ENCODE measurements at places on chromosomes 16 and 17.

DNA sequence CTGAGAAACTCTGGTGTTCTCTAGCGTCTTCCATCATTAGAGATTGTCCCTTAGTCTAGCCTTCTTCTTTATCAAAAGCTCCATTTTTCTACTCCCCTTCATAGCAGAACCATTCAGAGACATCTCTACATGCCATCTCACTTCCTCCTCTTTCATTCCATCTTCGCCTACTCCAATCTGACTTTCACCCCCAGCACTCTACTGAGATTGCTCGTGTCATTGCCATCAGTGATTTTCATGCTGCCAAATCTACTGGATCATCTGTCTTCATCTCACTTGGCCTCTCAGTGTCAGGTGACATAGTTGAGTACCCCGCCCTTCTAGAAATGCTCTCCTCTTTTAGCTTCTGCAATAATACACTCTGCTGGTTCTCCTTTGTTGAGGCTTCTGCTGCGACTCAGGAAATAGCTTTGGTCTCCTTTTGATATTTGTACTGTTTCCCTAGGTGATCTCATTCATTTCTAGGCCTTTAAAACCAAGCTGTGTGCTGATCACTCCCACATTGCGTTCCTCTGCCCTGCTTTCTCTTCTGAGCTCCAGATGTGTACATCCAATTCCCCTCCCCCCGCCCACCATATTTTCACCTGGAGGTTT lies 119.1 kb downstream of the FTO start:
- H3K36me3 ChIP-seq, result peaks cover 11% of the 10 kb centered on the region
- H3K4me1 ChIP-seq, result peaks cover 11% of the 10 kb centered on the region
- DNase-seq, result no peak

- peak; percentile 35 for DNase-seq
- no peak overlapping the region for H3K27ac ChIP-seq
- peaks cover 37% of the 10 kb centered on the region for H3K4me1 ChIP-seq
- H3K36me3 ChIP-seq, result no peaks in the 10 kb centered on the region
These were observed 16.7 kb downstream of the ZNF423 start for GRCh38 chr16:49839017-49839825.

DNA sequence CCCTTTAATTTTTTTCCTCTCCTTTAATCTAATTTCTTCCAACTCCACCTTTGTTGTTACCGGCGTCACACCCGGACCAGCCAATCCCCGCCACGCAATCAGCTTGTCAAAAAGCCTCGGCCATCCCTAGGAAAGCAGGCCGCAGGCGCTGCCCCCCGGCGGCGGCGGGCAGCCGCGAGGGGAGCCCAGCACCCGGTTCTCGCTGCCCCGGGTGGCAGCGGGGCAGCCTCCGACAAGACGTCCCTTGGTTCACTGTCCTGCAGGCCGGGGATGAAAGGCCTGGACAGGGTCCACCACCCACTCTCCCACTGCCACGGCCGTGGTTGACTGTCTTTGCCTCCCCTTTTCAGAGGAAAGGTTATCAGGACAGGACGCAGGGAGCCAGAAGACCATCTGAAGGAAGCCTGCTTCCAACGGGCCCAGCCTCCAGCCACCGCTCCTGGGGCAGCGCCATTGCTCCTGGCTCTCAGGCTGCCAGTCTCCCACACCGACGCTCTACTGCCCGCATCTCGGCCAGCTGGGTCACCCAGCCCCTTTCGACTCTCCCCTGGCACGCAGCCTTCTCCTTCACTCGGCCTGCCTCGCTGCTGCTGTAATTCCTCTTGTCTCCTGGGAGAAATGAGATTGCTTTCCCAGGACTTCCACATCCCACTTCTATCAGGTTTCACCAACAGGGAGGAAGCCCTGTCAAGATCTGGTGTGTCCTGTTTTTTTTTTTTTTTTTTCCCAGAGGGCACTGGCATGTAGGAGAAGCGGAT lies 2.8 kb upstream of the UBTF start:
- H3K27ac ChIP-seq, result peak overlapping the region; percentile 42
- DNase-seq, result peak; percentile 67
- peaks cover 13% of the 10 kb centered on the region for H3K4me1 ChIP-seq
- no peaks in the 10 kb centered on the region for H3K27me3 ChIP-seq

- peaks cover 8% of the 10 kb centered on the region for H3K27me3 ChIP-seq
- DNase-seq, result no peak
- no peaks in the 10 kb centered on the region for H3K36me3 ChIP-seq
- no peaks in the 10 kb centered on the region for H3K4me1 ChIP-seq
- H3K27ac ChIP-seq, result no peak overlapping the region
These were observed 60.3 kb upstream of the LHX1 start for GRCh38 chr17:36876966-36877365.

GRCh38 chr16:81004646-81005353 lies 1.9 kb downstream of the CMC2 start:
- DNase-seq, result peak; percentile 29
- no peaks in the 10 kb centered on the region for H3K36me3 ChIP-seq
- peaks cover 7% of the 10 kb centered on the region for H3K4me1 ChIP-seq
- H3K4me3 ChIP-seq, result no peak overlapping the region
- H3K27ac ChIP-seq, result no peak overlapping the region
- no peaks in the 10 kb centered on the region for H3K27me3 ChIP-seq

DNA sequence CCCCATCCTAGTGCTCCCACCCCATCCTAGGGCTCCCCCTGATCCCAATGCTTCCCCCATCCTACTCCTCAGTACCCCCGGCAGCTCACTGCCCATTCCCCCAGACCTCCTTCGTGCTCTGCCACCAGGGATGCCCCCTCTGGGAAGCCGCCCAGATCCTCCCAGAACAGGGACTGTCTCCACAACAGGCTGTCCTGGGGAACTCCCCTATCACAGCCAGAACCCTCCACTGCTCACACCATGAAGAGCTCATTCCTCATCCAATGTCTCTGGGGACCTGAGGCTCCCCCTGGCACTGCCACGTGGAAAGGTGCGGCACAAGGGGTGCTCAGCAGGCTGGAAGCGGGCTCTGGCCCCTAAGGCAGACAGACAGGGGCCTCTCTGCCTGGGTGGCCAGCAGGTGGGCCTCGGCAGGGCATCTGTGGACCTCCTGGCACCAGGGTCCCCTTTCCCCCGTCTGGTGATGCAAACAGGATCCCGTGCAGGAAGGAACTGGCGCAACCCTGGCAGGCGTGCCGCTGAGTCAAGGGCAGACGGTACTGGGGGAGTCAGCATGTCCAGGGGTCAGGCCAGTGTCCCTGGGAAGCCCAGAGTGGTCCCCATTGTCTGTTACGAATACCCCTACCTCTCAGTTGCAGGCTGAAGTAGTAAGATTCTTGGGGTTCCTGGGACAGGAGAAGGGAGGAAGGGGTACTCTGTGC lies 14.8 kb upstream of the PVALEF start:
- no peak for DNase-seq
- no peak overlapping the region for H3K4me3 ChIP-seq
- no peaks in the 10 kb centered on the region for H3K27me3 ChIP-seq

DNA sequence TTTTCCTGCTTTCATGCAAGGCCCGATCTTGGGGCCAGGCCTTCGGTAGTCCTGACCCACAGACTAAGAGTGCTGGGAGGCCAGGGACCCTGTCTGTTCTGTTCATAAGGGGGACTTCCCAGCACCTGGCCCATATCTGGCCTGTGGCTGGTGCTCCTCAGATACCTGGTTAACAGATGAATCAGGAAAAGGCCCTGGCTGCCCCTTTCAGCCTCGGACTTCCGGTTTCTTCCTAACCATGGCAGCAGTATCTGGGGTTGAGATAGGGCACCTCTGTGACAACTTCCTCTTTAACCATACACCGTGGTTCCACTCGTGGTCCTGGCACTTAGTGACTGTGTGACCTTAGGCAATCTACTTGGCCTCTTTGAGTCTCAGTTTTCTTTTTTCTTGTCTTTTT lies 18.4 kb downstream of the PLCG2 start:
- no peaks in the 10 kb centered on the region for H3K27me3 ChIP-seq
- H3K4me3 ChIP-seq, result no peak overlapping the region
- DNase-seq, result no peak
- H3K27ac ChIP-seq, result no peak overlapping the region

DNA sequence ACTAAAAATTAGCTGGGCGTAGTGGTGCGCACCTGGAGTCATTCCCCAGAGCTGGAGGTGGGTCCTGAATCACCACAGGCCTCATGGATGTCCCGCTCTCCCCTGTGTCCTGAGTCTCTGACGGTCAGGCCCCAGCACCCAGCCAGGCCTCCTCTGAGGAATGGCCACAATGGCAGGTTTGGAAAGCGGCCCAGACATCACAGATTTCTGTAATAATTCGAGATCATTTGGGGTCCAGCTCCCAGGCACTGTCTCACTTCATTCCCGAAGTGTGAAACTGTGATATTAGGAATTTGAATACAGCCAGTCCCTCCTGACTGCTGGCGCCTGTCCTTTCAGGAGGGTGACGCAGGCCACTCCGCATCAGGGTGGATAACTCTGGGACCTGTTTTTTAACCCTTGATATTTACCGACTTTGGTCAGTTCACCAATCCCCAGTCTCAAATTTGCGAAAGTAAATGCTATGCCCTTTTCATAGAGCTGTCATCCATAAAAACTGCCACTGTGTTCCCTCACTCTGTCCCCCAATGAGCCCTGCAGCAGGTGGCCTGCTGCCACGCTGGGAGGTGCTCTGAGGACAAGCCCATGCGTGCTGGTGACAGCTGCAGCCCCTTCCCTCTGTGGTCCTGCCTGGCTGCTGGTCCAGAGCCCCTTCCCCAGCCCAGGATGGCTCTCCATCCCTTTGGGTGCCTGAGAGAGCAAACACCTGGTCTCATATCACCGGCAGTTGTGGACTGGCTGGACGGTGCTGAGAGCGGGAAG lies 28.3 kb upstream of the RPTOR start:
- no peak overlapping the region for H3K27ac ChIP-seq
- H3K4me3 ChIP-seq, result no peak overlapping the region
- peaks cover 33% of the 10 kb centered on the region for H3K27me3 ChIP-seq
- no peak for DNase-seq
- H3K4me1 ChIP-seq, result no peaks in the 10 kb centered on the region
- peaks cover under 1% of the 10 kb centered on the region for H3K36me3 ChIP-seq

DNA sequence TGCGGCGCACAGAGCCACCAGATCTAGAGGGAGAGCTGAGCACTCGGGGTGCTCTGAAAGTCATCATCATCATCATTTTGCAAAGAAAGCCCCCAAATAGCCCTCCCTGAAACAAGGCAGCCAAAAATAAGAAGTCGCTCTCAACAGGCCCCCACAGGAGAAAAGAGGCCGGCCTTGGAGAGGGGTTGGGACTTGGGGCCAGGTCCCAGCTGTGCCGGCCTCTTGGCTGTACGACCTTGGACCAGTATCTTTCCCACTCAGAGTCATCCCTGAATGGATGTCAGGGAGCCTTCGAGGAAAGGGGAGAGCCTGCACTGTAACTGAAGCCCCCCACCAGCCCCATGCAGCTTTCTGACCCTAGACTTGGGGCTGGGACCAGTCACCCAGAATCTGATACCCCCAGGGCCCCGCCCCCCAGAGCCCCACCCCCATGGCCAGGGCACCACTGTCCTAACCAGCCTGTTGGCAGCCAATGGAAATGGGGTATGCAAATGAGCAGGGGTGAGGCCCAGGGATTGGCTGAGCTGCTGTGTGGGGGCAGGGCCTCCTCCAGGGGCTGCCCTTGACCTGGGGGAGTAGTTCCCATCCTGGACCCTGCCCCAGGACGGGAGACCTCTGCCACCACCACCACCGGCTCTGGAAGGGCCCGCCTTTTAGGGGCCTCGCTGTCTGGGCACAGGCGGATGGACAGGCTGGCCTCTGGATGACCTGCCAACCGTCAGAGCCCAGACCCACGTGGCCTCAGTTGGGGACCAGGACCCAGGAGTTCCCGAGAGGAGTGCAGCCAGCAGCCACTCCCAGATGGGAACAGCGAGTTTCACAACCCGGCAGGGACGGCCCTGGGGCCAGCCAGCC lies 15.4 kb downstream of the ZFPM1 start:
- no peaks in the 10 kb centered on the region for H3K36me3 ChIP-seq
- no peak overlapping the region for H3K4me3 ChIP-seq
- H3K27me3 ChIP-seq, result no peaks in the 10 kb centered on the region
- peak; percentile 74 for DNase-seq

- no peaks in the 10 kb centered on the region for H3K36me3 ChIP-seq
- H3K4me3 ChIP-seq, result no peak overlapping the region
- no peak overlapping the region for H3K27ac ChIP-seq
- DNase-seq, result no peak
These were observed 23.8 kb upstream of the SUPT4H1 start for GRCh38 chr17:58375811-58376210.

- no peaks in the 10 kb centered on the region for H3K36me3 ChIP-seq
- H3K27me3 ChIP-seq, result no peaks in the 10 kb centered on the region
- DNase-seq, result no peak
- H3K4me3 ChIP-seq, result no peak overlapping the region
These were observed 74.0 kb upstream of the HLF start for GRCh38 chr17:55190748-55191147.

GRCh38 chr17:79845601-79845949 lies 6.3 kb upstream of the CBX4 start:
- no peaks in the 10 kb centered on the region for H3K36me3 ChIP-seq
- H3K4me1 ChIP-seq, result peaks cover 18% of the 10 kb centered on the region
- no peak overlapping the region for H3K27ac ChIP-seq
- H3K4me3 ChIP-seq, result no peak overlapping the region

DNA sequence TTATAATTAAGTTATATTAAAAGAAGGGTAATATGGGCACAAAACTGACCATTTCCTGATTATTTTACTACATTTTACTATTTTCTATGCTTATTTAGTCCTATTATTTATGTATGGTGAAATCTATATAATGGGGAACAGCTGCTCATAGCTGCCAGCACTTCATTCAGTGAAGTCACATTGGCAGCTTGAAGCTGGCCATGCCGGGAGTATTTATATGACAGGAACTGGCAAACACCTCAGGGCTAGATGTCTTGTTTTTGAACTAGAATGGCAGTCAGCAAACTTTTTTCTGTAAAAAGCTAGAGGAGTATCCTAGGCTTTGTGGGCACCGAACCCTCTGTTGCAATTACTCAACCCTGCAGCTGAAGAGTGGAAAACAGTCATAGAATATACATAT lies 104.1 kb downstream of the CDH13 start:
- H3K27me3 ChIP-seq, result no peaks in the 10 kb centered on the region
- no peaks in the 10 kb centered on the region for H3K36me3 ChIP-seq
- H3K4me3 ChIP-seq, result no peak overlapping the region

DNA sequence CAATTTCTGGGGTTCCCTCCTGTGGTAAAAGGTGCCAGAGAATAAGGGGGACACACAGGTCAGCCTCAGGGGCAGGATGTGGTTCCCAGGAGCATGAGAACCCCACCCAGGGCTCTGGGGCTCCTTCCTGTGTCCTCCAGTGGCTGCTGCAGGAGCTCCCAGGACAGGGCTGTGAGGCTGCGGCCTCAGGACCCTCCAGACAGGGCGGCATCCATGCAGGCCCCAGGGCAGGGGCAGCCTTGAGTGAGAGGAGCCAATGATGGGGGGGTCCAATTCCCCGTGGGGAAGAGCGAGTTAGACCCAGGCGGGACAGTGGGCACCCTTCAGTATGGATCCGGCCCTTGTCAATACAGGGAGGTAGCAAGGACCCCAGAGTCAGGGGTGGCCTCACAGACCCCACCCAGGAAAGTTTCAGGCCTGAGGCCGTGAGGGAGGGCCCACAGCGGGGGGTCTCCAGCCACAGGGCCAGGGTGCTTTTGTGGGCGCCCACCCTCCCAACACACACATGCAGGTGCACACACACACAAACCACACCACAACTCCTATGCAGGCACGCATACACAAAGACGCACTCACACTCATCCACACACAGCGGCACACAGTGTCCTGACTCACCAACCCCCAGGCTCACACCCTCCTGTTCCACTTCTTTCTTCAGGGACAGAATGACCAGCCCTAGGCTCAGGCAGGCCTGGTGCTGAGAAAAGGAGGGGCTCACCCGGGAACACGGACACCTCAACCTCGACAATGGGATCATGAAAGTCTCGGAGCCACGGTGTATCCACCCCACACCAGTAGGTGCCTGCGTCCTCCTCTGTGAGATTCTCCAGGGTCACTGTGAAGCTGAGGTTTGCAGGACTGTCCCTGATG lies 1.8 kb downstream of the CD300C start:
- DNase-seq, result no peak
- H3K27ac ChIP-seq, result no peak overlapping the region
- H3K4me1 ChIP-seq, result peaks cover 6% of the 10 kb centered on the region
- no peaks in the 10 kb centered on the region for H3K36me3 ChIP-seq
- H3K4me3 ChIP-seq, result no peak overlapping the region
- peaks cover 2% of the 10 kb centered on the region for H3K27me3 ChIP-seq
